Stimulated activated CD4-positive, alpha-beta T cell treated with anti-CD3 and anti-CD28 coated beads, Interleukin-4, amount 100 ng/mL, for 4 hours (primary cell): ENCODE measurements at places on chromosomes 6 and 20.

DNA sequence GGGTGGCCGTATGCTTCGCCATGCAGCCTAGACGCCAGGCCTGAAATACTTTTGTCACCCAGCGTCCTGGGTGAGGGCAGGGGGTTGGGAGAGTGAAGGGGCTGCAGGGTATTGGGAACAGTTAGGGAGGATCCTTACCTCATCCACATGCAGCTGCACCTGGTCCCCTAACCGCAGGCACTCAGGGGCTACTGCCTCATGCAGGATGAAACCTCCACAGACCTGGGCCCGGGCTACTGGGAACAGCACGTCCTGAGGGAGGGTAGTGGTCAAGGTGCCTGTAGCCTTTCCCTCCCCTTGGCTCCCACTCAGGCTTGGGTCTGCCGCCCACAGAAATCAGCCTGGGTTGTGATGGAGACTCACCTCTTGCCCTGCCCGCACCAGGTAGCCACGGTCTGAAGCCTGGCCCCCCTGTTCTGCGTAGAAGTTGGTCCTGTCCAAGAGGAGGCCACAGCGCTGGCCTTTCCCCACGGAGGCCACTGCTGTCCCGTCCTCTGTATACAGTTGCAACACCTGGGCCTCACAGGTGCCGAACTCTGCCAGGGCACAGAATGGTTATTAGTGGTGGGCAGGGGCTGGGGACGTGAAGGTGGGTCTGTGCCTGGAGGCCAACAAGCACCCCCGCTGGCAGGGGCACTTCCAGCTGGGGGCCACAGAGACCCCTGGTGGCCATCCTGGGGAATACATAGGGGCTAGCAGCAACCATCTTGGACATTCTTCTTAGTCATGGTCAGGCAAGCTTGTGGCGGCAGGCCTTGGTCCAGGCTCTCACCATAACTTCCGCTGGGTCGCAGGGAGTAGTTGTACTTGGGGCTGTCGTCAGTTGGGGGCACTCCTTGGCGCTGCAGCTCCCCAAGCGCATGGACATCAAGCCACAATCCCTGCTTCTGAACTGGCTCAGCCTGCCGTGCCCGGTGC is 8.6 kb downstream of the AARS2 start:
- DNase-seq = peak; percentile 26

- DNase-seq = no peak
Measured at GRCh38 chr6:53333439-53334408, 15.0 kb downstream of the ELOVL5 start.

- no peak for DNase-seq
Measured at GRCh38 chr6:107706516-107707115, 117.5 kb downstream of the SCML4 start.

GRCh38 chr6:15207923-15208322 is 37.9 kb upstream of the JARID2 start:
- no peak for DNase-seq

- no peak for DNase-seq
Measured at GRCh38 chr6:39088331-39088730, 26.7 kb downstream of the SAYSD1 start.

DNA sequence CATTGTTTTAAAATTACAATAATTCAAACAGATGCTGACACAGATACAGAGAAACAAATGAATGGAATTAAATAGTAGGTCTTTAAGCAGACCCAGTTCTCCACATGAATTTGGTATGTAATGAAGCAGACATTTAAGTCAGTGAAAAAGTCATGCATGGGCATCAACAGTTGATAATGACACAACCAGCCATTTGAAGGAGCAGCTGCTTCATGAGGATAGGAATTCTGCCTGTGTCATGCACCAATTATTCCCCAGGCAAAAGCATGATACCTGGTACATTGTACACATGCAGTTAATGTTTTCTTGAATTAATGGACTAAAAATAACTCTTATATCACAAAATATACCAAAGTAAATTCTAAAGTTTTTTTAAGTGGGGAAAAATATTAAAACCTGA is 11.2 kb upstream of the HEY2 start:
- no peak for DNase-seq

- DNase-seq = no peak
Measured at GRCh38 chr6:124487623-124488431, 474.4 kb upstream of the RNF217 start.

DNA sequence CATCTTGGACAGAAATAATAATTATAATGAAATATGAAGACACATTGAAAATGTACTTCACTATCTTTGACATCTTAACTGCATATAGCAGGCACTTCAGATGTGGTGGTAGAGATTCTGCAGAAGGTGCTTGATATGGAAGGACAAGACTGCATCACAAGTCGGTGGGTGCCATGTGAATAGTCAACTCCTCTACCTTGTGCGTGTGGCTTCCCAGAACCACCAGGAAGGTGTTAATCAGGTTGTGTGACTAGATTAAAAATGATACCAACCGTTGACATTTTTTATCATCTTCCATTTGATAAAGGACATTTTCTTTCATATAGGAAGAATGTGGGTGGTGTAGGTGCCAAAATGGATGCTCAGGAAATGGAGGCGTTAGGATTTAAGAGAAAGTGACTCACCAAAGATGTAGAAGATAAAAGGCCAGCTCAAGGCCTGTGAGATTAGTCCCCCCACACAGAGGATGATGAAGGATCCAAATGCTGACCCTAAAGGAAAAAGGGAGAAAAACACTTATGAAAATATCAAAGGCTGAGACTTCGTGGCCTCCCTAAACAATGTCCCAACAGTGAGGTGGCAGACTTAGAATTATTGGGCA is 12.3 kb downstream of the SLC17A2 start:
- DNase-seq = peak; percentile 6

DNA sequence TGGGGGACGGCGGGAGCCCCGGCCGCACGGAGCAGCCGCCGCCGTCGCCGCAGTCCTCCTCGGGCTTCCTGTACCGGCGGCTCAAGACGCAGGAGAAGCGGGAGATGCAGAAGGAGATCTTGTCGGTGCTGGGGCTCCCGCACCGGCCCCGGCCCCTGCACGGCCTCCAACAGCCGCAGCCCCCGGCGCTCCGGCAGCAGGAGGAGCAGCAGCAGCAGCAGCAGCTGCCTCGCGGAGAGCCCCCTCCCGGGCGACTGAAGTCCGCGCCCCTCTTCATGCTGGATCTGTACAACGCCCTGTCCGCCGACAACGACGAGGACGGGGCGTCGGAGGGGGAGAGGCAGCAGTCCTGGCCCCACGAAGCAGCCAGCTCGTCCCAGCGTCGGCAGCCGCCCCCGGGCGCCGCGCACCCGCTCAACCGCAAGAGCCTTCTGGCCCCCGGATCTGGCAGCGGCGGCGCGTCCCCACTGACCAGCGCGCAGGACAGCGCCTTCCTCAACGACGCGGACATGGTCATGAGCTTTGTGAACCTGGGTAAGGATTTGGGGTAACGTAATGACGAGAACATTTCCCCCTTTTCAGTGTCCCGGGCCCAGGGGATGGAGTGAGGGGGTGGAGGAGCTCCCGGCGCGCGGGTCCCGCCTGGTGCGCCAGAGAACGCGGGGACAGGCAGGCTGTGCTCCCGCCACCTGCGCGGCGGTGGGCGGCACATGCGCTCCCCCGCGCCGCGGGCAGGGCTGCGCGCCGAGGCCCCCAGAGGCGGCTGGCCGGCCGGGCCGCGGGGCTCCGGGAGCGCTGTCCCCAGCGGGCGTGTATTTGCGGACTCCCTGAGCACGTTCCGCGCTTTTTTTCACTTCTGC is 1.4 kb downstream of the BMP6 start:
- DNase-seq = peak; percentile 1

DNA sequence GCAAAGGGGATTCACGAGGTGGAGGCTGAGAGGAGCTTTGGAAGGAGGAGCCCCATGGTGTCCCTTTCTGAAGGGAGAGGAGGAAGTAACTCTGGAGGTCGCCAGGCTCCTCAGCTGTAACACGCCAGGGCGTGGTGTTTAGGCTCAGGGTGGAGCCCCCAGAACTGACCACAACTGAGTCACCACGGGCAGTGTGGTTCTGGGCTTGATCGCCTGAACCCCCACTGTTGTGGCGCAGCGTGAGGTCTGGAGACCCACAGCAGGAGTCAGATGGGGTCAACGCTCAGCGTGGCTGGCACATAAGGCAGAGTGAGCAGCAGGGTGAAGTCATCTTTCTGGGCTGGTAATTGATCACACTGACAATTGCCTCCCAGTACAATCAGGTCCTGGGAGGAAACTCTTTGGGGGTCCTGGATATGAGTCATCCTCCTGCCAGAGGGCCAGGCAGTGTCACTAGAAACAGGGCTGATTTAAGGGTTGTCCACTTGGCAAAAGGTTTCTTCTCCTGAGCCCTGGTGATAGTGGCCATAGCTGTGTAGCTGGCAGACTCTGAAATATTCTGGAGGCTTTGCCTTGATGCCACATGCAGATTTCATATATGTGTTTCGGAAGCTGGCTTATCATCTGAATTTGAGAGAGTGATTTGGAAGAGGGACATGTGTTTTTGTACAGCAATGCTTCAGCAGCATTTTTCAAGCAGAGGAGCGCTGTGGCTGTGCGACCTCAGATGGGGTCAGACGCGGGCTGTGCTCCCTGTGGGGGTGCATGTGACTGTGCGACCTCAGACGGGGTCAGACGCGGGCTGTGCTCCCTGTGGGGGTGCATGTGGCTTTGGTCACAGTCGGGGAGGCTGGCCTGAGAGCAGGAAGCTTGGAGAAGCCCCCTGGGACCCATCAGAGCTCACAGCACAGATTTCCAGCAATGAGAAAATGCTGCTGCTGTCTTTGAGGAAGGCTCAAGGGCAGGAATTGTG is 50.0 kb downstream of the SYNJ2 start:
- DNase-seq = no peak

DNA sequence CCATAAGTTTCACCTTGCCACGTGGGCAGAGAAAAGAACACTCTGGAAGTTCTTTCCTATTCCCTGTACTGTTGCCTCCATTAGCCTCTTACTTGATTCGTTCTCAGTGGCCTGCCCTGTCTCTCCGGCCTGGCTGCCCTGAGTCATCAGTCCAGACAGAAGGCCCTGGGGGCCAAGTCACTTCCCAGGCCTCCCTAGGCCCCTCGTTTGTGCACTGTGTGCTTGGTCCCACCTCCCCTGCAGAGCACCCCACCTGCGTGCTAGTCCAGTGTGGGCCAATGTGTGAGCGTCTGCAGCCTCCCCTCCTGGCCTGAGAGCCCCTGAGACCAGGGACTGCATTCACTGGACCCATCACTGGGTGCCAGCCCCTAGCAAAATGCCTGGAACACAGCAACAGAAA is 191.2 kb upstream of the RREB1 start:
- DNase-seq = no peak

DNA sequence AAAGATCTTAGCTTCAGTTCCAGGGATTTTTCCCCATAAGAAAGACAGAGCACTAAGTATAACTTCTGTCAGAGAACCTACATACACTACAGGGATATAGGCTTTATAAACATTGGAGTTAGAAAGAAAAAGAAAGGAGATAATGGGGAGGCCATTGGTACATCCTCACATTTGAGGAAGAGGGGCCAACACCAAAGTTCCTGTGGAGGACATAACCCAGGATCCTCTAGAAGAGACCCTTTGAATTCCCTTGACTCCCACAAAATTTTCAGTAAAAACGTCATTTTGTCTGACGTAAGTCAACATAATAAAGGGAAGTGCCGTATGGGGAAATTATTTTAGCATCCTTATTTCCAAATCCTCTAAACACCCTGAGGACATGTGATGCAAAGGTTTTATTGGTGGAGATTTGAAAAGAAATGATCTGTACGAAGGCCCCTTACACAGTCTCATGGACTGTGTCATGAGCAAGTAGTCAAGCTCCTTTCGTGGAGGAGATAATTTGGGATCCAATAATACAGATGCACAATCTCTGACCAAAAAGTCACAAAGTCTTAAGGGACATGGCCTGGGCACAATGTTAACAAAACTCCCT is 33.2 kb downstream of the HLA-DRA start:
- no peak for DNase-seq

DNA sequence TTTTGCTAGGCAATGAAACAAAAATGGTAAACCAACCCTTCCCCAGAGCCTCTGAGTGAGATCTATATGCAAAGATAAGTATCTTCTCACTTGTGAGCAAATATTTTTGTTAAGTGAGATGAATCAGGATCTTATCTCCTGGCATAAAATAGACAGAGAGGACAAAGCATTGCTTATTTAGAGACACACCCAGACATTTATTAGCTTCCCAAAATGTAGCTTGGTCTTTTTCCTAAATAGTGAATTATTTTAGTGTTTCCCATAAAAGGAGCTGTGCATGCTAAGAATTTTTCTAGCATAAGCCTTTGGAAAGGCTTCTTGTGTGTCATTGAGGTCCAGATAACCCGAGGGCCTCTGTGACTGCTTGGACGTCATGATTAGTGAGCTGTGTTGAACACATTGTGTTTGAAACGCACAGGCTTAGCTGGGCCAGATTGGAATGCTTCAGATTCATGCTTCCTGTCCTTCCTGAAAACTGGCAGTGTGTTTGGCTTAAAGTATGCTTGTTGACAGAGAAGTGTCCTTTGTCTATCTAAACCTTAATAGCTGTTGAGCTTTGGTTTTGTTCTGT is 16.5 kb downstream of the MTHFD1L start:
- no peak for DNase-seq

DNA sequence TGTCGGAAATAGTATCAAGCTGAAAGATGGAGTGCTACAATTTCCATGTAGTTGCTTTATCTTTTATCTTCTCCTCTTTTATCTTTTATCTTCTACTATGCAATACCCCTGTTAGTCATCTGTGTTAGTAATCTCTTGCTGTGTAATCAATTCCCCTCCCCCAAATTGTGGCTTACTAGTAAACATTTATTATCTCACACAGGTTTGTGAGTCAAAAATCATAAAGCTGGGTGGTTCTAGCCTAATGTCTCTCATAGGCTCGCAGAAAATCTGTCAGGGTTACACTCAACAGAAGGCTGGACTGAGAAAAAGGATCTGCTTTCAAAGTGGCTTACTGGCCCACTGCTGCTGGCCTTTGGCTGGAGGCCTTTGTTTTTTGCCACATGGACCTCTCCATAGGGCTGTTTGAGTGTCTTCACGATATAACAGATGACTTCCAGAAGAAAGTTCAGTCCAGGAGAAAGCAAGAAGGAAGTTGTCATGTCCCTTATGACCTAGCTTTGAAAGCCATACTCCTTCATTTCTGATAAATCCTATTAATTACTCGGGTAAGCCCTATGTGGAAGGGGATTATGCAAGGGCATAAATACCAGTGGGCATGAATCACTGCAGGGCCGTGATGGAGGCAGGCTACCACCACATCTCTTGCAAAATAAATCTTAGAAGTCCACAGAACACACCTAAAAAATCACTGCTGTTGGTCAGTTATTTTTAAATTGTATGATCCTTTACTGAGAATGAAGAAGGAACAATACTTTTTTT is 24.5 kb upstream of the PTCHD4 start:
- DNase-seq = no peak

GRCh38 chr20:58366866-58367265 is 22.2 kb upstream of the VAPB start:
- no peak for DNase-seq

GRCh38 chr6:136338486-136338885 is 48.8 kb upstream of the BCLAF1 start:
- DNase-seq = no peak

- DNase-seq = no peak
Measured at GRCh38 chr6:167689751-167690150, 137.0 kb upstream of the AFDN start.
